Activated CD4-positive, alpha-beta T cell treated with anti-CD3 and anti-CD28 coated beads for 24 hours (primary cell): ENCODE measurements at places on chromosomes 11 and 22.

DNA sequence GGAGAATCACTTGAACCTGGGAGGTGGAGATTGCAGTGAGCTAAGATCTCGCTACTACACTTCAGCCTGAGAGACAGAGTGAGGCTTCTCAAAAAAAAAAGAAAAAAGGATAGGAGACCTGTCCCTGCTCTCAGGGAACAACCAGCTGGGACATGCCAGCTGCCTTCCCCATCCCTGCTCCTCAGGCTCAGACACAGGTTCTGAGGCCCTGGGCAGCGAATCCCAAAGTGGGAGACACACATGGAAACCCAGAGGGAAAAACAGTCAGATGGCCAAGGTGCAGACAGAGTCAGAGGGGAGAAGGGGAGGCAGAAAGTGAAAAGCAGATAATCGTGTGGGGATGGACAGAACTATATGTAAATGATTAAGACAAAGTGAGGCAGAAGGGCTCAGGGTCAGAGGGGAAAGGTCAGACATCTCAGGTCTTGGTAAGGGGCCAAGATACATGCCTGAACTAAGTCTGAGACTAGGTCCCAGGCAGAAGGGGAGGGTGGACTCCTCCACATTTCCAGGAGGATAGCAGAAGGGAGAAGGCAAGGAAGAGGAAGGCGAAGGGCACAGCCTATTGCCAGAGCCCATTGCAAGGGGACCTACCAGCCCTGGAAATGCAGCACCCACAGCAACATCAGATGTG is 14.2 kb downstream of the STARD10 start:
- DNase-seq, result no peak

- DNase-seq, result no peak
Observed at GRCh38 chr11:124812876-124813275, 12.7 kb upstream of the MSANTD2 start.

- DNase-seq, result no peak
Observed at GRCh38 chr11:71914617-71915189, 13.7 kb downstream of the XNDC1N start.

DNA sequence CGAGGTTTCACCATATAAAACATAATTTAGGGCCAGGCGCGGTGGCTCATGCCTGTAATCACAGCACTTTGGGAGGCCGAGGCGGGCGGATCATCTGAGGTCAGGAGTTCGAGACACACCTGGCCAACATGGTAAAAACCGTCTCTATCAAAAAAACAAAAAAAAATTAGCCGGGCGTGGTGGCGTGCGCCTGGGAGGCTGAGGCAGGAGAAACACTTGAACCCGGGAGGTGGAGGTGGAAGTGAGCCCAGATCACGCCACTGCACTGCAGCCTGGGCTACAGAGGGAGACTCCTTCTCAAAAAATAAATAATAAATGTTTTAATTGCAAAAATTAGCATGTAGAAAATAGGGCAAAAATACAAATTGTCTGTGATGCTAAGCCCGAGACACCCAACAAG is 993 bp upstream of the SFI1 start:
- DNase-seq, result no peak

DNA sequence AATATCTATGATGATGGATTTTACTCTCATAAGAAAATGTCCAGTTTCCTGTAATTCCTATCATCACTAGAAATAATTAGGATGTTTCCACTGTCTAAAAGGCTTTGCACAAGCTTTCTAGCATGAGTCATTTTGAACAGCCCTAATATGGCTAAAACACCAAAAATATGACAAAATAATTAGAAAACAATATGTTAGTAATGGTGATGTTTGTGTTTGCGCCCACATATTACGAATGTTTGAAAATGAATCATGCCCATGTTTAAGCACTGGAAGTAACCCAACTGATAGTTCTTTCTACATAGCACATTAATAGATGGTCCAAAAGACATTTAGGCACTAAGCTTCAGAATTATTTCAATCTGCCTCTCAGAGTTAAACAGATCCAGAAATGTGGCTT is 96.0 kb downstream of the TRPC6 start:
- no peak for DNase-seq

DNA sequence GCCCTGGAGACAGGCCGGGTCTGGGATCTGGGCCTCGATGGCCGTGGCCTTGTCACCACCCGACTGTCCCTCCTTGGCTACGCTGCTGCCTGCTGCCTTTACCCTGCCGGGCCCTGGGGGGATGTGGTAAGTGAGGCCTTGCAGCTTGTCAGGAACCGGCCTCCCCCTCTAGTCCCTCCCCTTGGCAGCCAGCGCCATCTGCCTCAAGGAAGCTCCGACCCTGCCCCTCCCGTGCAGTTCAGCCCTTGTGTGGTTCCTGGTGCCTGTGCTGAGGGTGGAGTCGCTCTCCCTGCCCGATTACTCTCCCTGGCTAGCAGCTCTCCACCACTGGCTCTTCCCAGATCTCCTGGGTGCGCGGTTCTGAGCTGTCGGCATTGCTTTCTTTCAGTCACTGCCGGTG is 33.7 kb downstream of the CTTN start:
- no peak for DNase-seq

DNA sequence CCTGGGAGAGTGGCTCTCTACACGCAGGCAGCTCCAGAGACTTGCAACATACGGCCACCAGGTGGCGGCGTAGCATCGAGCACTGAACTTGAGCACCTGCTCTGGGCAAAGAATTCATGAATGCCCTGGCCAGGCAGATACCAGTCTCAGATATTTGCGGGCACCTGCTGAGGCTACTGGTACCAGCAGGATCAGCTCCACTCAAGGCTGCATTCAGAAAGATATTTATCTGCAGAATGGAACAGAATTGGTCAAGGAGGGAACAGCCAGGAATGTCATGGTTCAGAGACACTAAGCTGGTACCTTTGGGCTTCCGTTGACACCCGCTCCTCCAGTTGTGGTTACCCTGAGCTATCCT is 10.8 kb upstream of the CCDC86 start:
- DNase-seq, result peak; percentile 69

DNA sequence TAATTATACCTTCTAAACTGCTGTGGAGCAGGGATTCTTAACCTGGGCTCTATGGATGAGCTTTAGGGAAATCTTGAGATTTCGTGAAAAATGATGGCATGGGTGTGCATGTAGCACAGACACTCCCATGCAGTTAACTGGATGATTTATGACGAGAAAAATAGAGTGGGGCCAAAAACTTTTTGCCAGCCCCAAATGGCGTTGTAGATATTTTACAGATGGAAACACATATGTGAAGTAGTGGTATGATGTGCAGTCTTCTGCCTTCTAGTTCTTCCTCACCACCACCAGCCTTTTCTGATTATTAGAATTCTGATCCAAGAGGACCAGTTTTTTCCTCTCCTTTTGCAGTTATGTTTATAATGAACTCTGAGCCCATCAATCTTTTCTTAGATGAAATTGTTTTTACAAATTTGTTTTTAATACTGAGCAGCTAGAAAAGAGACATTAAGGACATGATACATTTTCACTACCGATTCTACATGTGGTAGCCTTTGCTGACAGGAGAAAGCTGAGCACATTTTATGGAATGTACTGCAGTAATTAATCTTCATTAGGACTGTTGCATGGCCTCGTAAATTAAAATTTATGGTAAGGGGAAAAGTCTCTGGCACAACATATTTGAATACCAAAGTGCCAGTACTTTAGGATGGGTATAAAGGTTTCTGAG is 261.4 kb downstream of the DDX10 start:
- DNase-seq, result no peak

DNA sequence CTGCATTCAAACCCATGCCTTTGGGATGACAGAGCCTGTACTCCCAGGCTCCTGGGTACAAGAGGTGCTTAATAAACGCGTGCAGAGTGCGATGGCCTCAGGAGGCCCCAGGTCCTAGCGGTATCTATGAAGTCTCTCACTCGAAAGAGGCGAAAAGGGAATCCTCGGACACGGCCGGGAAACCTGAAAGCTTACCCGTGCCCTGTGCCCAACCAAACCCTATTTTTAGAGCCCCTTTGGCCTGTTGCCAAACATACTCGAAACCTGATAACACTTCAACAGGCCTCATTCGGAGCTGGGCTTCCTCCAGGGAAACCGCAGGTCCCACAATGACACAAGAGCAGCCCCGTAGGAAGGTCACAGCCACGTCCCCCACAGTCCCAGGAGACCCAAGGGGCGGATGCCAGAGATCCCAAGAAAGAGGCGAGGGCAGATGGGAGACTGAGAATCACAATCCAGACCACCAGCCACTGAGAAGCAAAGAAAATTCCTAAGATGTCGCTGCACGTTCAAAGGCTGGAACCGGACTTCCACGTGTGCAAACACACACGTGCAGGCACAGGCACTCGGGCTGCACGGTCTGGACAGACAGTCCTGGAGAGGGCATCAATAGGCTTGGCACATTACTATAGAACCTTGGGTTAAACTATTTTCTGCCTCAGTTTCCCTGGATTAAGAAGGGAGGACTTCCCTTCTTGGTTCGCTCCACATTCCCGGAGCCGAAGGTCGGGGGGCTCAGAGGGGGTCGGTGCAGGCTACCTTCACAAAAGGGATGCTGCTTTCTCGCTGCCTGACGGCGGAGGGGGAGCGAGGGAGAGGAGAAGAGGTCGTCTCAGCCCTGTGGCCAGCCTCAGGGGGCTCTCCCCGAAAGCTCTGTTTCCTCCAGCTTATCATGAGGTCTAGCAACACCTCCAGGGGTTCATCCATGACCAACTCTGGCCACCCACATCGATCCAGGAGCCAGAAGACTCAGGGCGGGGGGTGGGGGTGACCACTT is 8.2 kb downstream of the PDGFB start:
- no peak for DNase-seq

- DNase-seq, result no peak
Observed at GRCh38 chr11:105152021-105152512, 12.5 kb upstream of the CARD18 start.
